HCEC 1CT (cell line): ENCODE measurements at places on chromosomes 3 and 15.

GRCh38 chr3:134374791-134375581 lies 739 bp upstream of the AMOTL2 start:
- no peak for DNase-seq

DNA sequence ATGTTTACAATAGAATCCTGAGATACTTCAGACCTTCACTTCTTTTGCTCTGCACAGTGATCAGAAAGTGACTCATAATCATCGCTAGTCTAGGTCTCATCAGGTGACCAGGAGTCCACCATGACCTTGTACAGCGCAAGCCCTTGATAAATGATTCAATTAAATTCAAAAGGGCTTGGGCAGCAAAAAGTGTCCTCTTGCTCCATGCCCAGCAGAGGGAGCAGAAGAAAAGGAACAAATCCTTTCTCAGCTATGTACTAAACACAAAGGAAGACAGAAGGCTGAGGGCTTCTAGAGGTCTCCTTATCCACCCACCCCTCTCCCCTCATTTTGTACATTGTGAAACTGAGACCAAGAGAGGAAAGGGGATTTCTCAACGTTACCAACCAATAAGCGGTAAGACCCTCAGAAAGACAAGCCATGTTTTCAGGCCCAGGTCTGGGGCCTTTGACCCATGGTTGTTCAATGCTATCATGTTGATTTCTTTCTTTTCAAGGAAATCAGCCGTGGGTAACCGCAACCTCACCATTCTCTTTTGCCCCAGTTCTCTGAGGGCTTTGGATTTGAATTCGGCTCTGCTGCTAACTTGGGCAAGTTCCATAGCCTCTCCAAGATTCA lies 74.8 kb downstream of the AQP9 start:
- peak; percentile 39 for DNase-seq

DNA sequence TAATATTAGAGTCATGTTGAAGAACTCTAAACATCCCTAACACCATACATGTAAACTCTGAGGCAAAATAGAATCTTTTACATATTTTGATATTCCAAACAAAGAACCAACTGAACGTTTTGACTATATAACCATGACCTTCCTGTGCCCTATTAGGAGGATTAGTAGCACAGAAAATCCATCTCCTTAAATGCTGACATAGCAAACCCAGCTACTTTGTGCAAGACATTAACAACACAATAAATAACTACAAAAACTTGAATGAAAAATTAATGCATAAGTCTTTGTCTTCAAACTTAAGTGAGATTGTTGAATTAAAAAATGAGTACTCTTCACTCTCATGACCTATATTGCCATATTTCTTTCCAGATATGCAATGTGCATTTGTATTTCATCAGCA lies 450.0 kb upstream of the PDZRN3 start:
- DNase-seq = no peak

GRCh38 chr3:139129892-139130291 lies 85.2 kb upstream of the PRR23C start:
- no peak for DNase-seq

GRCh38 chr3:114157321-114157720 lies 21.5 kb downstream of the DRD3 start:
- DNase-seq = no peak

DNA sequence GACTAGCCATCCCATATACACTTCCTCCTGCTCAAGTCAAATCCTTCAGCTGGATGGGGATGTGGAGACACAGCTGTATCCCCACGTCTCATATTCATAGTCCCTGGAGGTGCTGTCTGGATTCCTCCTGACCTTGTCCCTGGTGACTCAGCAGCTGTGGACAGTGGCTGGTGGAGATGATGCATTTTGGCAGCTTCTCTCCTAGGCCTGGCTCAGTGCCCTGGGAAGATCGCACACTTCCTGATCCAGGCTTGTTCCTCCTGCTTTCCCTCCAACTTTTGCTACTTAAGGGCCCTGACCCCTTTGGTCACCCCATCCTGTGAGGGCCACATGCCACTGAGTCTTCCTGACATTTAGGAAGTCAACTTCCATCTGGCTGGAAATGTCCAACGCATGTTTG lies 44.4 kb downstream of the ADAMTSL3 start:
- DNase-seq = peak; percentile 30

- no peak for DNase-seq
These were observed 224.1 kb upstream of the TRIM42 start for GRCh38 chr3:140453750-140454149.

DNA sequence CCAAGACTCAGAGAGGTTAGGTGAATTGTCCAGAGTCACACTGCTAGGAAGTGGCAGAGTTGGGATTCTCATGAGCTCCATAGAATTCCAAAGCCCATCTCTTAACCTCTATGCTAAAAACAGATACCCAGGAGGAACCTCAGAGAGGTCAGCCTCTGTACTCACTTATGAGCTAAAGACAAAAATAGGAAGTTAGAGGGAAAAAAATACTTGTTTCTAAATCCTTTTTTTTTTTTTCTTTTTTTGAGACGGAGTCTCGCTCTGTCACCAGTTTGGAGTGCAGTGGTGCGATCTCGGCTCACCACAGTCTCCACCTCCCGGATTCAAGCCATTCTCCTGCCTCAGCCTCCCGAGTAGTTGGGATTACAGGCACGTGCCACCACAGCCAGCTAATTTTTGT lies 31.4 kb downstream of the FSD2 start:
- DNase-seq = no peak

DNA sequence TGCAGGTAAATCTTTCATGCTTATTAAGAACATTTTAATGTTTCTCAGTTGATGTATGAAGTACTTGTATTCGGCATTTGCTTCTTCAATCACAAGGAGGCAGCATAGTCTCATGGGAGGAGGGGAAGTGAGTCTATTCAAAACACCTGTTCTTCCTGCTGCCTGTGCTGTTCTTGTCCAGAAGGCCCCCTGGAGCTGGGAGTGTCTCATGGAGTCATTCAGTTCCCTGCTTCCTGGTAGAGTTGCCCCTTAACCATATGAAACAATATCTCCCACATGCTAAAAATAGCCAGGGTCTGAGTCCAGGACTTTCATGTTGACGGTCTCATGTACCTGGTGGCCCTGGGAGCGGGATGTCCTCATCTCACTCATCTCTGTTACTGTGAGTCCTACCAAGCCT lies 15.5 kb upstream of the PPP1R2 start:
- DNase-seq = peak; percentile 7

- no peak for DNase-seq
These were observed 78.8 kb downstream of the SLC7A14 start for GRCh38 chr3:170507063-170507462.

DNA sequence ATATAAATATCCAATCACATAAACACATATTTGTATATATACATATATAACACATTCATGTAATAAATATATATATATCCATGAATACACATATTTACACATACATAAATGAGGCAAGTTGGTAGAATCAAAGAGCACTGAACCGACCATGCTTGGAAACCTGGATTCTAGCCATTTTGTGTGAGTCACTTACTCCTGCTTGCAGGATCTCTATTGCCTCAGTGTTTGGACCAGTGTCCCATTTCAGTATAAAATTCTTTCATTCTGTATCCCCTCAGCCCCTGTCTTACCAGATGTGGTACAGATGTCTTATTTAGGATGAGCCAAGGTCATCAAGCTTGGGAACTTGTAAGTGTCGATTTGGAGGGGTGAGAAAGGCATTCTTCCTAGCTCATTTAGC lies 391.4 kb upstream of the FRG2C start:
- peak; percentile 24 for DNase-seq

DNA sequence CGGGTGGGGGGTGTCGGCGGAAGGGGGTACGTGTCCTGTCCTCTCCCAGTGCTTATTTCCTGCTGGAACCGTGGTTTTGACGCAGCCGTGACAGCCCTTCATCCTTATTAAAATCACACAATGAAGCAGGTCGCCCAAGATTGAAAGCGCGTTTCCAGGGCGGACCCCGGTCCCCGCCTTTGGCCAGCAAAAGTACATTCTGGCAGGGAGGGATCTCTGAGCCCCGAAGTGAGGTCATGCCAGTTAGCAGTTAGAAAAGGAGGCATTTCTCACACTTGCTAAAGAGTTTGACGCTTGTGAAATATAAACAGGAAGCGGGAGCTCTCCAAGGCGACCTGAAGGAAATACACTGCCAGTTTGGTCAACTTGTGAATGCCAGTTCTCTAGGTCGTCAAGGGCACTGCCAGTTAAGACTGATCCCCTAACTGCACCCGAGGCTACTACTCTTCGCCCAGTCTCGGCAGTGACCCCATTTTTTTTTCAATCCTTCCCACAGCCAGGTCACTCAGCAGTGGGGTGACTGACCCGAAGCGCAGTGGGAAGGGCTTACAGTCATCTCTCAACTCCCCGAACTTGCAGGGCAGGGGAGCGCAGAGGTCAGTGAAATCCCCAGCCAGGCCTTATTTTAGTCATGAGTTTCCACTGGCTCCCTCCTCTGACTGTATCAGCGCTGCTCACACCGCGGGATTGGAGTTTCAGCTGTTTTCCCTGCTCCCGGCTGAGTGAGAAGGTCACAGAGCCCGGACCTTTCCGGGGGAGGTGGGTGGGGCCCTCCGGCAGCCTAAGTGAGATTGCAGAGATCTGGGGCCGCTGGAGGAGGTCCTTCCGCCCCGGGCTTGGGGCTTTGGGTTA lies 2.0 kb upstream of the BHLHE40 start:
- peak; percentile 91 for DNase-seq

DNA sequence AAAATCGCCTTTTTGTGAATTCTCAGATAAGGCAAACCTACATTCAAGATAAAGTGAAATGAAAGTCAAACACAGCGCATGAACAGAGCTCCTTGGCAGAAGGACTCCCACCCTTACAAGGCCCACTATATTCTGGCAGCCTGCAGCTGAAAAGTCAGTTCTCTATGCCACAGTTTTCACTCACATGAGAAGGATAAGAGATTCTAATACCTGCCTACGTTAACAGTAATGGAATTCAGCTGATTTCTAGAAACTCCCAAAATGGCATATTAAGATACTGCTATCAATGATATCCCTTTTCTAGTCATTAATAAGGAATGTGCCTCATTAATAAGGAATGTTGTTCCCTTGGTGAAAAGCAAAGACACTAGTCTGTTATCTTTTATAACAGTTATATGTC lies 27.0 kb downstream of the SLC30A4 start:
- DNase-seq = no peak

GRCh38 chr3:17336291-17336690 lies 406.1 kb downstream of the TBC1D5 start:
- DNase-seq = no peak

DNA sequence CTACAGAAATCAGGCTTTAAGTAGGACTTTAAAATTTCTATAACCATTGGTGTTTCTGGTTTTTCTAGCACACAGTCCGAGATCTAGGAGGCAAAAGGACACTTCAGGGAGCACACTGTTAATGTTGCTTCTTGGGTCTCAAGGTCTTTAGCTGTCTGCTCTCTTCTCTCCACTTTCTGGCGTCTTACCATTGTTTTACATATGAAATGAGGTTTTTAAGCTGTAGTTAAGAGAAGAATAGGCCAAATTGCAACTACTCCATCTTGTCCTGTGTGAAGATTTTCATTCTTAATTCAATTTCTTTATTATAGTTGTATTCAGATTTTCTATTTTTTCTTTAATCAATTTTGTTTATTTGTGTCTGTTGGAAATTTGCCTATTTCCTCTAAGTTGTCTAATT lies 151.4 kb downstream of the WNT7A start:
- DNase-seq = no peak

DNA sequence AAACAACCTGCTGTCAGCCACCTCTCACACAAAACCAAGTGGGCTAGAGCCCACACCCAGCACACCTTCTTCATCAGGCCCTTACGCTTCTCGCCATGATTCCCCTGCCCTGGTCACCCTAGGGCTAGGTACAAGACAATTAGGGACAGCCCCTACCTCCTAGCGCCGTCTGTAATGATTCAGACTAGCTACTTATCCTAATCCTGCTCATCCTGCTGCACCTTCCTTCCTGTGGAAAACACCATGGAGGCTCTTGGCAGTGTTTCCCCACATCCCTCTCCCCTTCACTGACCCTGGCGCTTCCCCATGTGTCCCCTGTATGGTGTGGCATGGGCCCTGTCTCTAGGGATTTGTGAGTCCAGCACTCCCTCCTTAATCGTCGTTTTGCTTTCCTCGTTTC lies 39.6 kb upstream of the ICE2 start:
- DNase-seq = no peak

GRCh38 chr3:142876417-142876816 lies 12.5 kb downstream of the PCOLCE2 start:
- no peak for DNase-seq

GRCh38 chr15:66617137-66618090 lies 51.6 kb upstream of the LCTL start:
- peak; percentile 73 for DNase-seq

DNA sequence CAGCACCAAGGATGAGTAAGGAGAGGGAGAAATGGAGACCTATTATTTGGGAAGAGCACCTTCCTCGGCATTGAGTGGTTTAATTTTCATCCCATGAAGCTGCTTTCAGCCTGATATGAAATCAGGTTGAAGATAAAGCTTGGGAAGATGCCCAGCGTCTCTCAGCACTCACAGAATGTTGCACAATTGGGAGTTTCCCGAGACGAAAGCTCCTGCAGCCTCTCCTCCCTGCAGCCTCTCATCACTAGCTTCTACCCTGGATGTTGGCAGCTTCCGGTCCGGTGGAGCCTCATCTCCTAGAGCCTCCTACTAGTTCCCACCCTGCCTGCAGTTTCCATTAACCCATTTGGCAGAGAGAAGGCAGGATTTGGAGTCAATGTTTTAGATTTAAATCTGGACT lies 40.3 kb downstream of the EDEM1 start:
- no peak for DNase-seq

GRCh38 chr3:107172411-107172810 lies 204.8 kb upstream of the CCDC54 start:
- no peak for DNase-seq

- no peak for DNase-seq
These were observed 65.1 kb upstream of the FAM3D start for GRCh38 chr3:58731673-58732072.
